Central memory CD4-positive, alpha-beta T cell (primary cell): ENCODE measurements at places on chromosomes 2 and 18.

GRCh38 chr2:169106563-169107545 lies 37.5 kb downstream of the DHRS9 start:
- DNase-seq, result no peak

- DNase-seq, result no peak
These were observed 91.6 kb downstream of the TTC27 start for GRCh38 chr2:32719430-32719829.

DNA sequence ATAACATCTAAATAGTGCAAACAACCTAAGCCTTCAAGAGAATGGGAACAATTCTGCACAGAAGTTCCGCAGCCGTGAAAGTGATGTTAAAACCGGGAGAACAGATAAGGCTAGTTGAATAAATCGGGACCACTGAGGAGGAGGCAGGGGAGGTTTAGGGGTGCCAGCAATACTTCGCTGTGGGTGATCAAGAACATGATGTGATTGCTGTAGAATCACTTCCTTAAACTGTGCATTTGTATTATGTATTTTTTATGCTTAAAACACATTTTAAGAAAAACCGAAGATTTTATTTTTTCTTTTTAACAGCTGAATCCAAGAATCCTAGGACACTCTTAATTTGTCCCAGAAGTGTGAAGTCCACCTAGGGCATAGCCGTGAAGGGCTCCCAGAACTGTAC lies 33.6 kb downstream of the TTC32 start:
- DNase-seq, result no peak

DNA sequence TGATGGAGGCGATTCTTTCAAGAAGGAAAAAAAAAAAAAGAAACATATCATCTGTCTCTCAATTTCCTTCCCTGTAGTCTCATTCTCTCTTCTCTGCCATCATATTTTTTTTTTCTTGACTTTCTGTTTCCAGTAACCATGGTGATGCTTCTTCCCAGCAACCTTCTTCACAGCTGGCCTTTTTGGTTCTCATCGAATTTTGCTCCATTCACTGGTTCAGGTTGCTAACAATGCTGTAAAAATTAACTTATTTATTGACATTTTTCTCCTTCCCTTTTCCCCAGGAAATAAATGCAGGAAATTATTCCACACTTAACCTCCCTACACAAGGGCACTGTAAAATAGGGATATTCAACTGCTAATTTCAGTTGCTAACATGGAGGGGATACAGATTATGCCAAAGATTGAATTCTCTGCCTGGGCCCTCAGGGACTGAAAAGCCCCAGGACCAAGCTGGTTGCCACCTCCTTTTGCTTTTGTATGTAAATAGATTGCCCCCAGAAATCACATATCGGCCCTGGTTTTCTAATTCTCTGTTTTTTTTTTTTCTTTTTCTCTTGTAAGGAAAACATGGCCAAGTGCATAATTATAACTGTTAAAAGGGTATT lies 154.7 kb downstream of the MAP2 start:
- DNase-seq, result no peak

DNA sequence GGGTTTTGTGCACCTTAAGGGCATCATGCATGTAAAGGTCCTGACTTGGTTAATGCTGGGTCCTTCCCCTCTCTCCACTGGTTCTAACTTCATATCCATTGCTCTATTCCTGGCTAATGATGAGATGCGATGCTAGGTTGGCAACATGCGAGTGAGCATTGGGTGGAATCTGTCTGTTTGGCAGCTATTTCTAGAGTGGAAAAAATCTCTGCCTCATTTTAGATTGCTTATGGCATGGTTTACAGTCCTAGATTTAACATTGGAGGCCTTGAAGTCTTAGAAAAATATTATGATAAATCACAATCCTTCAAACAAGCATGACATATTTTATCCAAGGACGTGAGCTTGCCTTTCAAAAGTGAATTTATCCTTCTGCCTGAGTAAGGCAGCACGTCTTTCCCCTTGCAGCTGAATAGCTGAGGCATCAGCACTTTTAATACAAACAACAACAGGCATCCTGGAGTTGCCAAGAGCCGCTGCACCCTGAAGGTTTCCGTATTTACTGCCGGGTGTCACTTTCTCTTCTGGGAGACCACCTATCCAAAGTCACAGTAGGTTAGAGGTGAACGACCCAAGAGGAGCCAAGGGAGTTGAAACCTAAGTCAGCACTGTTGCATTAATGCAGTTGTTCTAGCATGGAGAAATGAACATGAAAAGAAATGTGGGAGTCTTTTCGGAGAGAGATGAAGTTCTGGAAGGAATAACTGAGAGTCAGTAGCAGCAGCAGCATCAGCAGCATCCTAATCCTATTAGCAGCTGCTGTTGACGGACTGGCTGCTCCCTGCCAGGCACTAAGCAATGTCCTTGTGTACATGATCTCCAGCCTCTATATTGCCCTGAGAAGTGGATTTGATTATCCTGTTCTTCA lies 78.4 kb downstream of the MAPK4 start:
- no peak for DNase-seq

DNA sequence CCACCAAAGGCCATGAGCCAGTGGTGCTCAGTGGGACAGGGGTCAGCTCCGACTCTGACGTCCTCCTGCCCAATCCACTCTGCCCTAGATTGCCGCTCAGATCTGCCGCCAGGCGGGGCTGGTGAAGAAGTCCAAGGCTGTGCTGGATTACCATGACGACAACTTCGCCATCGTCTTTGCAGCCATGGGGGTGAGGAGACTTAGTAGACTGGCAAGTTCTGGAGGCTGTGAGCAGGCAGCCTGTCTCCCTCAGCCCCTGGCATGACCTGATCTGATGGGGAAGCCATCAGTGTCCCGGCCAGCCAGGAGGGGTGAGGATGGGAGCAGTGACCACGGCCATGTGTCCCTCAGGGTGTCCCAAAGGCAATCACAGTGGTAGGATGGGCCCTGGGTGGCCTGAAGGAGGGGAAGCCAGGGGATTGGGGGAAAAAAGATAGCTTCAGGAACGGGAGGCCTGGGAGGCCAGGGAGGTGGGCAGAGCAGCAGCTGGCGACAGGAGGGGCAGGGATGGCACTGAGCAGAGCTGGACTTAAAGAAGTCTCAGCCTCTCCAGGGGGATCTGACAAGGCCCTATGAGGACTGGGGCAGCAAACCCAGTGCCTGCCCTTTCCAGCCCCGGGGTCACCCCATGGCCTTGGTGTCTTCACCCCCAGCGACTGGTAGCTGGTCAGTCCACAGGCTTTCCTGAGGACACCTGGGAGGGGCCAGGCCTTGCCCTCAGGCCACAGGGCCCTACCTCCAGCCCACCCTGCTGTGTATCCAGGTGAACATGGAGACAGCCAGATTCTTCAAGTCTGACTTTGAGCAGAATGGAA lies 17.4 kb upstream of the ANKRD53 start:
- DNase-seq, result no peak

- no peak for DNase-seq
These were observed 81.0 kb downstream of the EDAR start for GRCh38 chr2:108907822-108908712.

- no peak for DNase-seq
These were observed 18.1 kb upstream of the LYPD6B start for GRCh38 chr2:149020432-149020851.

DNA sequence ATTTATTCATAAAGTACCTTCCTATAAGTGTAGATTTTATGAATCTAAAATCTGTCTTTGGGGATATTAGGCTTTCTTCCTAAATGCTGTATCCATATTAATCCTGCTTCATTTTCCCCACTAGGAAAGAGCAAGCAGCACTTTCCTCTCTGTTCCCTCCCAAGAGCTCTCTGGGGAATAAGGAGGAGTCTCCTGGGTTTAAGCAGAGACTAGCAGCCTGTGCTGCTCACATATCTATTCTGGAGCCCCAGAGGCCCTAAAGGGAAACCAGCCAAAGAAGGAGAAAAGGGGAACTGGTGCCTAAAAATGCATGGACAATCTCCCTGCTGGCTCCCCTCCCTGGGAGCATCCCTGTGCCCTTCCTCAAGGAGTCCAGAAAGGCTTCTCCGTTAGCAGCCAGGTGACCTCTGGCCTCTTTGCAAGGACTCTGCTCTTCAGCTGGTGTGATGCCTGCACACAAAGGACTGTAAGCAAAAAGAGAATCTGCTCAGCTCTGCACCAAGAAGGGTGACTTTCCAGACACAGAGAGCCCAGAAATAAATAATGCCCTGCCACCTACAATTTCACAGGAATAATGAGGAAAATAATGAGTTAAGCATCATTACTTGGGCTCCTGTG lies 270.6 kb downstream of the SS18 start:
- no peak for DNase-seq

- DNase-seq, result no peak
These were observed 49.0 kb upstream of the PAIP2B start for GRCh38 chr2:71275939-71276310.

- DNase-seq, result no peak
These were observed 22.9 kb upstream of the MTX2 start for GRCh38 chr2:176246331-176246730.

DNA sequence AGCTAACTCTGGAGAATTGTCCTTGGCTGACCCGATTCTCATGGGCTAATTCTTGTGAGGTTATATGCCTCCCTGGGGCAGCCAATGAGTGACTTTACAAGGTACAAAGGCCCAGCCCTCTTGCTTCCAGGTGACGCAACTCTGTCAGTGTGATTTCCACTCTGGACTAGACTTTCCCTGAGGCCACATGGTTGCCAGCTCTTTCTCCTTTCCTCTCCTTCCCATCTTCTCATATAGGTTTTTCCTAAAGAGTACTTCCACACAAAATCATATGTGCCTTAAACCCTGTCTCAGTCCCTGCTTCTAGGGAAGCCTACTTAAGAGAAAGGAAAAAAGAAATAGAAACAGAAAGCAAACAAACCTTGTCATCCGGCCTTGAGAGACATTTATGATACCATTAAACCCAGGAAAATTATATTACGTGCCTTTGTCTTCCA lies 226.2 kb upstream of the ZSWIM2 start:
- no peak for DNase-seq

- DNase-seq, result no peak
These were observed 114.1 kb upstream of the FIGN start for GRCh38 chr2:163849756-163850435.

- no peak for DNase-seq
These were observed 36.9 kb upstream of the SERPINB2 start for GRCh38 chr18:63850636-63851035.

DNA sequence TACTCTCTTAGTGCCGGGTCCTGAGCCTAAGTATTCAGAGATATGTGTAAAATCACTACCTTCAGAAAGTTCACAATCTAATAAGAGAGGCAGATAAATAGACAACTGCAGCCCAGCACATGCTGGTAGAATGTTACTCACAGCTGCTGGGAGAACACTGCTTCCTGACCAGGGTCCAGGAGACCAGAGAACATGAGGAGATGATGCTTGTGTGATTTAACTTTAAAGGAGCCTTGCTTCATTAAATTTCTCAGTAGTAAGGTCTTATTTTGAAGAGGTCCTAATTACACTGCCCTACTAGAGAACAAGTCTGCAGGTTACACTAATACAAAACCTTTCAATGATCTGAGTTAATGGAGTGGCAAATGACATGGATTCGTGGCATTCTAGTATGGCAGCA lies 209.9 kb upstream of the TRIB2 start:
- no peak for DNase-seq

GRCh38 chr2:238090887-238091286 lies 9.3 kb upstream of the ESPNL start:
- DNase-seq, result no peak

DNA sequence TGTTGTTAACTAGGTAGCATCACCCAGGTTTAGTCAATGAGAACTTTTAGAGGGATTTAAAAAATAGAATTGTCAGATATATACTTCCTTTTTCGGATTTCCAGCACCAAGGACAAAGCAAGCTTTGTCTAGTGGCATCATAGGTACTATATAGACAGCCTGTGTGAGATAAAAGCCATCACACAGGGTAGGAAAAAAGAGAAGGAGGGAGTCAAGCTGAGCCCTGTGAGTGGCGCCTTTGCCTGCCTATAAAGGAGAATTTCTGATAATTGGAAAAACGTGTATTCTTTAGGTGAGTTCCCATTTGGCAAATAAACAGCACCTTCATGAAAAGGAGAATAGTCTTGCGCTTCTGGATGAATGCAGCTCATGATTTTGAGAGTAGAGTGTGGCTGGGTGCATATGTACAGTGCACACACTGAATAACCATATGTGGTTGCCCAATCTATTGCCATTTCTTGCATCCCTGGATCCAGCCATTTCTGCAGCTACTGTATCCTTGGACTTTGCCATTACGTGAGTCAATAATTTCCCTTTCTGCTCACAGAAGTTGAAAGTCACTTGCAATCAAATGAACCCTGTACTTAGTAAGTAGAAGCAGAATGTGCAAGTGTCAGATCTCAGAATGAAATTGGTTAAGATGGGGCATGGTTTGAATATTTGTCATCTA lies 559.9 kb upstream of the MEX3C start:
- no peak for DNase-seq

DNA sequence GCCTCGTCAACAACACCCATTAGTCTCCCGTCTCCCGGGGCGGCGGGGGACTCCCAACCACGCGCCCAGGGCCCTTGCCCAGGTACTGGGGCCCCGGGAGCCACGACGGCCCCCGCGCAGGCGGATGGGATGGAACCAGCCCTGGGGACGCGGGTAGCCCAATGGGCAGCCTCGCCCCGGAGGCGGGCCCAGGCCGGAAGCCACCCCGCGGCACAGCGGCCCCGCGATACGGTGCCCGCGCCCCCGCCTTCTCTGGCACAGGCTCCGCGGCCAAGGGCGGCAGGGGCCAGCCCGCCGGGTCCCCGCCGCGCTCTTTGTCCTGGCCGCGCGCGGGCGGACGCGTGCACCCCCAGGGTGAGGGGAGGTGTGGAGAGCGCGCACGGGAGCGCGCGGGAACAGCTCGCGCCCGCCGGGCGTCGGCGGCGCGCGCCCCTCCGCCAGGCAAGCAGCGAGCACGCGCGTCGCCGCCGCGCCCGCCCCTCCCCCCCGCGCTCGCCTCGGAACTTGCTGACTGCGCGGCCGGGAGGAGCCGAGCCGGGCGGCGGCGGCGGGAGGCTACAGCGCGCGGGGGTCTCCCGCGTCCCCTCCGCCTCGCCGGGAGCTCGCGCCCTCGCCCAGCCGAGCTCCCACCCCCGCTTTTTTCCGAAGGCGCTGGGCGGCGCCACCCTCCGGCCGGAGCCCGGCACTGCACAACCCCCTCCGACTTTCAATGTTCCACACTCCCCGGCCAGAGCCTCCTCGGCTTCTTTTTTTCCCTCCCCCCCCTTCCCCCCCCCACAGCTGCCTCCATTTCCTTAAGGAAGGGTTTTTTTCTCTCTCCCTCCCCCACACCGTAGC lies at the start of gene UBE2E3:
Gene UBE2E3, plus strand, starts transcription at position 500 of the 837 bp plus-strand sequence. CDS start 1,438 bp downstream, outside the sequence.
- DNase-seq, result peak; percentile 72

DNA sequence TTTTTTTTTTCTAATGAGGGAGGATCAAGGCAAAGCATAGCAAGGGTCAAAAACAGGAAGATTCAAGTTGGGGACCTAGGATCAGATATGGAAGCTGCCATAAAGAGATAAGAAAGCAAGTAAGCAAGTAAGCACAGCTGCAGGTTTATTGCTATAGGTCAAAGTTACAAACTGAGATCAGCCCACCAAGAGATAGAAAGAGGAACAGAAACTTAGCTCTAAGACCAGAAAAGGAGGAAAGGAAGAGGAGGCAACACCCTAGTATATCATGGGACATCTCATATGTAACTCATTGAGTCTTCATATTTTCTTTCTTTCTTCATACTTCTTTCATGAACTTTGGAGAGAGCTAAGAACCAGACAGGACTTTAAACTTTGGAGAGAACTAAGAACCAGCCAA lies 295.9 kb upstream of the CRIM1 start:
- no peak for DNase-seq
